CD4-positive, alpha-beta T cell treated with Interleukin-1 beta for 1 hour (primary cell): ENCODE measurements at places on chromosomes 12 and 14.

- no peak for DNase-seq
Observed at GRCh38 chr14:77275041-77275580, 4.1 kb upstream of the NGB start.

DNA sequence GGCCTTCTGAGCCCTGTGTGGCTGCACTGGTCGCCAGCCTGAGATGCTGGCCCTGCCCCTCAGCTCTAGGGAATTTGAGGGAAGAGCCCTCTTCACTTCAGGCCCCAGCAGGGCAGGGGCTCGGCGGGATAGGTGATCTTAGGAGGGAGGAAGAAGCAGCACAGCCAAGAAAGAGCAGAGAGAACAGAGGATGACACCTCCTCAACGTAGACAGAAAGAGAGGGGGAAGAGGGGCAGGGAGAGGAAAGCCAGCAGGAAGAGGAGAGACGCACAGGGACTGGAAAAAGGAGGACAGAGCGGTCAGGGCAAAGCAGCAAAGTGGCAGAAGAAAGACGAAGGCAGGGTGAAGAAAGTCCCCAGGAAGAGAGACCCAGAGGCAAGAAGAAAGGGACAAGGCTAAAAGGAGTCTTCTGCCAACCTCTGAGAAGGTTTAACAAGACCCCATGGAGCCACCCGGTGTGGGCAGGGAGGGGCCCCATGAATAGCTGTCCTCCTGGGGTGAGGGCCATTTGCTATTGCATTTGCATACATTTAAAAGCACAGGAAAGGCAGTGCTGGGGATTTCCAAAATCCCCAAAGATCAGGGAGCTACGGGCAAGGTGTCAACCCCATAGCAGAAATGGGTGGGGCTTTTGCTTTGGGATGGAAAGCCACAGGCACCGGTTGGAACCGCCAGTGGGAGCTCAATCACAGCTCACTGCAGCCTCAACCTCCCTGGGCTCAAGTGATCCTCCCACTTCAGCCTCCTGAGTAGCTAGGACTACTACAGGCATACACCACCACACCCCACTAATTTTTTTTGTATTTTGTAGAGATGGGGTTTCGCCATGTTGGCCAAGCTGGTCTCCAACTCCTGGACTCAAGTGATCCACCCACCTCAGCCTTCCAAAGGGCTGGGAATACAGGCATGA is 22.7 kb downstream of the CMKLR1 start:
- no peak for DNase-seq

- no peak for DNase-seq
Observed at GRCh38 chr14:76918782-76919394, 92.7 kb downstream of the LRRC74A start.

- peak; percentile 41 for DNase-seq
Observed at GRCh38 chr12:81644503-81644902, 114.6 kb downstream of the PPFIA2 start.

DNA sequence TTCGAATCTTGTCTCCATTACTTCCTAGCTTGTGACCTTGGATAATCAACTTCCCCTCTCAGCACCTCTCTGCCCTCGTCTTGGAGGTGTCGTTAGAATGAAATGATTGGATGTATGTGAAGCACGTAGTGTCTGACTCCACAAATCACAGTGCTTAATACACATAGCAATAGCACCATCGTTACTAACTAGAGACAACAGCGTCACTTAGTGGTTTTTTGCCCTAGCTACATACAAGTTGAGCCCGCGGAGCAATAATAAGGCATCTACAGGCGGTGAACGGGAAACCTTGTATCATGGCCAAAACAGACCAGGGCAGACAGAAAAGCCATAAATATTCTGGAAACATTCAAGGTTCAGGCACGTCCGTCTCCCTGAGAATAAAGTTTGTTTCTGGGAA is 154.9 kb downstream of the ASCL4 start:
- no peak for DNase-seq

DNA sequence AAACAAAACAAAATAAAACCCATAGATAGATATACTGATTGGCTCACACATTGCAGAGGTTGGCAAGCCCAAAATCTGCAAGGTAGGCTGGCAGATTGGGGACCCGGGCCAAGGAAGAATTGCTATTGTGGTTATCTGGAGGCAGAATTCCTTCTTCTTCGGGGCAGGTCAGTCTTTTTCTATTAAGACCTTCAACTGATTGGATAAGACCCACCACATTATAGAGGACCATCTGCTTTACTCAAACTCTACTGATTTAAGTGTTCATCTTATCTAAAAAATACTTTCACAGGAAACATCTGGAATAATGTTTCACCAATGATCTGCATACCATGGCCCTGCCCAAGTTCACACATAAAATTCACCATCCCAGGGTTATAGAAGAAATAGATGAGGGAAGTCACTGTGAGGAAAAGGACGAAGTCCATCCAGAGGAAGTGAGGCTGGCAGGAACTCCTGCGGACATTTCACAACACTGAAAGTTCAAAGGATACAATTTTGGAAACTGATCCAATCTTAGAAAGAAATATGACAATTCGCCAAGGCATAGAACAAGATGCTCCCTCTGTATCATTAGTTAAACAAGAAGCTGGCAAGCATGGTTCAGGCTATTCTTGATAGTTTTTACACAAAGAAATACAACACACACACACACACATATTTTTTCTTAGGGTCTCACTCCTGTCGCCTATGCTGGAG is 127.6 kb upstream of the MED13L start:
- DNase-seq, result no peak

DNA sequence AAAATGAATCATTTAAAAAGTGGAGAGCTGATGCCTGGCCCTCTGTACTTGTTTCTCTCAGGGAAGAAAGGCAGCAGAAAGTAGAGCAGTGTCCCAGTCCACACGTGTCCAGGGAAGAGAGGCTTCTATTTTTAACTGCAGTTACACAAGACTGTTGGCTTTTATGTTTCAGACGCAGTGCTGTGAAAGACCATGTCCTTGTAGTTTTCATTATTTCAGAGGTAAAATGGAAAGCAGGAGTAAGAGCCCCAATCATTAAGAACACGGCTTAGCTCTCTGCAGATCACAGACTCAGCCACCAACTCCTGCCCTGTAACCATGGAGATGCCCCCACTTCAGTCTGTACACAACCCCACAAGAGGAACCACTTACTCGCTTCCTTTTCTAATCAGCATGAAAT is 336.3 kb downstream of the DAD1 start:
- DNase-seq, result no peak

DNA sequence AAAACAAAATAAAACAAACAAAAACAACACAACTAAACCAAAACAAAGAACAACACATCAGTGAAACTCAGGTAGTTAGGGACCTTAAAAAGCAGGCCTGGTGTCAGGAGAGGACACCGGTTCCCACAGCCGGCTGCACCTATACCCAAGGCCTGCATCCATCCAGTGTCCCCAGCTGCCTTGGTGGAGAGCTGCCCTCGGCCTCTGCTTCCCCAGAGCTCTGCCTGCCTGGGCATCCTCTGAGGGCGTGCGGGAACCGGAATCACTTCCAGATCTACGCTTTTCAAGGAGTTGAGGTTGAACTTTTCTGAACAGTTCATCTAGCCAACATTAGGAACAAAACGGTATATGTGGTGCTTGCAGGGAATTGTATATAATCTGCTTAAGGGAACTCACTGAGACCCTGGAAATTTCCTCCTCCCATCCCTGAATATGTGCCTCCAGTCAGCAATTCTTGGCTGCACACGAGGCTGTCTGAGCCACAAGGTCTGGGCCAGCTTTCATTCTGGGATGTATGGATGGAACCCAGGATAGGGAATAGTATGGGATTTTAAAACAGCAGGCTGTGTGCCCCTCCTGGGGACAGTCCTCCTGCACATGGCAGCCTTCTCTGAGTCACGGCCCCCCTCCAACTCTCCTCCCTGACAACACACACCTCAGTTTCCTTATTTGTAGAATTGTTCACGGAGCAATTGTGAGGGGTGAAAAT is 319.0 kb upstream of the RTL1 start:
- no peak for DNase-seq

GRCh38 chr12:12788675-12789368 is 3.4 kb downstream of the APOLD1 start:
- DNase-seq, result peak; percentile 76

DNA sequence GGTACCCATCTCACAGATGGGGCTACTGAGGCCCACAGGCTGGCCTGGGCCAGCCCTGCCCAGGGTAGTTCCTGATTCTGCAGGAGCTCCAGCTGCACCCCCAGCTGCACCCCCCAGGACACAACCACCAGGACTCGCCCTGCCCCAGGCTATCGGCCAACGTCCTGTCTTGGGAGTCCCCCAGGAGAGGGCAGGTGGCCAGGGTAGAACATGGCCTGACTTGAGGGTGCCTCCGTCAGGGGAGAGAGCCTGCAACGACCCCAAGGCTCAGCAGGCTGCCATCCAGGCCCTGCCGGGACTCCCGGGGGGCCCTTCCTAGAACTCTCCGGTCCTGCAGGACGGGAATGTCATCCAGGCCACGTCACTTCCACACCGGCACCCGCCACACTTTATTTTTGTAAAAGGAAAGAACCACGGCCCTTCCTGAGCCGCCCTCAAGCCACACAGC is 15.8 kb downstream of the JAG2 start:
- no peak for DNase-seq

- DNase-seq, result no peak
Observed at GRCh38 chr14:99537399-99537798, 56.2 kb downstream of the CCNK start.

GRCh38 chr12:1970331-1970900 is 33.8 kb downstream of the DCP1B start:
- no peak for DNase-seq

DNA sequence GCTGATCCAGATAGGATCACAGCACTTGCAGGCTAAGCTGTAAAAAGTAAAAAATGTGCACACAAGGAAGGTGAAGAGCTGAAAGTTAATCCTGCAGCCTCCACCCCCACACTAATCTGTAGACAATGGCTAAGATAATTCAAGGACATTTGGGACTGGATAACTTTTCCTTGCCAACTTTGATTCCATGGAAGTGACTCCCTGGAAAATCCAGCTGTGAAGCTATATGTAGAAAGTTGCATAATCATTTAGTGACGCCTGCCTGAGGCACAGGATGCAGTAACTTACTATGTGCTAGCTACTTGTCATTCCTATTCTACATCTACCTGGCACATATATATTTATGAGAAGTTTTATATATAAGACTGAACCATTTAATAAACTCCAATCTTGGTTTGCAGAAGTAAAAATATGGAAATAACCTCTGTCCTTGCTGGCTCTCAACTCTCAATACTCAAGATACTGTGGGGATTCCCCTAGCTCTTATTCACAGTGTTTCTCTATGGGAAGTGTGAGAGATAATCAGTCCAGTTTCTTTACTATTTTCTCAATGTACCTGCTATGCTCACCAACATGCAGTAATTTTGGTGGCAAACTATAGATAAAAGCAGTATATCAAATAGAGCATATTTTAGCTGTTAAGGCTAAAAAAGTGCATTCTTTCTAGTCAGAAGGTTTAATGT is 14.8 kb downstream of the LDHB start:
- DNase-seq, result no peak

DNA sequence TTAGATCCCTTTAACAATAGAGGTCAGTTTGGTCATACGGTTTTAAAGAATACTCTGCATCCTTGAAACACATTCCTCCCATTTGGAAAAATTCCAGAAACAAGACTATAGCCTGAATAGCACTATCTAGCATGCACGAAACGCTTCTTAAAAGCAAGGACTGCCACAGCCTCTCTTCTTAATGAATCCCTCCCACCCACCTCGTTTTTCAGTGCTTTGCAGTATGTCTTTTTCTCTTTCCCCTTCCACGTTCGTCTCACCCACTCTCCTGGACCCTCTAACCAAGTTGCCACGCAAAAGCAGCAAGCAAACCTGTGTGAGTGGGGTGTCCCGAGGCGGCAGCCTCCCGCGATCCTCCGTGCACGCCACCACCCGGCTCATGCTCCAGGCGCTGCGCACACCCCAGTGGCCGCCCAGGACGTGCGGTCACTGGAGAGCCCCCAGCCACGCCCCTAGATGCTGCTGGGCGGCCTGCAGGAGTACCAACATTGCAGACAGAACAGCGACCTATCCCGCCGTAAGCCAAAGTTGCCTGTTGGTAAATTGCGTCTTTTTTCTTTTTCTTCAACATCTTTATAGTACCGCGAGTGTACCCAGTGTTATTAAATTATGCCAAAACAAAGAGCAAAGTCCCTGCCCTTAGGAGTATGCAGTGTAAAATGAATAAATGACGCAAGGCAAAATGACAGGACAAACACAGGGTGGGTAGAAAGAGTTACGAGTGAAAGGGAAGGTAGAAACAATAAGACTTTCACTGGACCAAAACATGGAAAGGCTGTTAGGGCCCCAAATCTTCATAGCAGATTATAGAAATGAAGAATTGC is at the start of gene SLC38A4:
SLC38A4 (minus strand) TSS at position 407 of the 824 bp plus-strand sequence. CDS start 32,926 bp downstream, outside the sequence.
- no peak for DNase-seq

DNA sequence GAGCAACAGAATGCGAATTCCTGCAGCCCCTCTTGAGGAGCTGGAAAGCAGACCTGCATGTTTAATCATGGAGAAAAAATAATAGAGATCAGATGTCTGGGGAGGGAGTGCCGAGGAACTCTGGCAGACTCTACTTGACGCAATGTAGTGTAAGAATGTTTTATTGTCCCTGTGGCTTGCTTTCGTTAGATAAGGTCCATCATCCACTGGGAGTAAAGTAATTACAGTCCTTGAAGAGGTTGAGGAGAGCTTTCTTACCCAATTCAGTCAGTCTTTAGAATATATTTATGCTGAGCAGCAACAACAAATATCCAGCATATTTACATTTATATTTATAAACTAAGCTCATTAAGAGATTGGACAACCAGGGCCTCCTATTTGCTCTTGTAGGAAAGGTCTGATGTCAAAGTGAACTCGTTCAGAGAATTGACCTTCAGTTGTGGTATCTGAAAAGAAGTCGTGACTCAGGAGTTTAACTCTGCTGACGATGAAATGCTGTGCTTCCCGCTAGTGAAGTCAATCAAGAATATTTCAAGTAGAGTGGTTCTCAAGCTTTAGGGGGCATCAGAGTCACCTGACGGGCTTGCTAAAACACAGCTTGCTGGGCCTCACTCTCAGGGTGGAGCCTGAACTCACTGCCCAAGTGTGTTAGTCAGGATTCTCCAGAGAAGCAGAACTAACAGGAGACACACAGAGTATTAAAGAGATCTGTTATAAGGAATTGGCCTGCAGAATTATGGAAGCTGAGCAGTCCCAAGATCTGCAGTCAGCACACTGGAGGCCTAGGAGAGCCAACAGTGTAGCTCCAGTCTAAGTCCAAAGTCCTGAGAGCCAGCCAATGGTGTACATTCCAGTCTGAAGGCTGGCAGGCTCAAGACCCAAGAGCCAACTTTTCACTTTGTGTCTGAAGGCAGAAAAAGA is 139.3 kb upstream of the LMNTD1 start:
- no peak for DNase-seq

DNA sequence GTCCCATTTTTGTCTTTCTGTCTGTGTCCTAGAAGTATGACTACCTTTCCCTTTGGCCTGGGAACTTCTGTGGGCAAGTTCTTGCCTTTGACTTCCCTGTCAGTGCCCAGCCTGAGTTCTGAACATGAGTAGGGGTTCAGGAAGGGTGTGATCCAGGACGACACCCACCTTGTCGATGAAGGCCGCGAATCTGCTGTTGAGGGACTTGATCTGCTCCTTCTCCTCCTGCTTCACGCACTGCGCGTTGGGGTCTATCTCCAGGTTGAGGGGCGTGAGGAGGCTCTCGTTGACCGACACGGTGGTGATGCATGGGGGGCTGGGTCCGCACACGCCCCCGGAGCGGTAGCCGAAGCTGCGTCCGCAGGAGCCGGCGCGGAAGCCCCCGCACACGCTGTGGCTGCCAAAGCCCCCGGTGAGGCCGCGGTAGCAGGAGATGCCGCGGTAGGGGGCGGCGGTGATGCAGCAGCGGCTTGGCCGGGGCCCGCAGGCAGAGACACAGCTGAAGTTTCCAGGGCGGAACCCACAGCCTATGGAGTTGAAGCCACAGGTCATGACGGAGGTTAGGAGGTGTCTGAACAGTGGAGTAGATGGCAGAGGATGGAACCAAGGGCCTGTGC is at the start of gene KRT83:
KRT83 (minus strand) TSS at position 615 of the 617 bp plus-strand sequence; CDS start at position 552, 63 bp downstream.
- DNase-seq, result no peak
